Stimulated activated CD4-positive, alpha-beta T cell treated with anti-CD3 and anti-CD28 coated beads, Interleukin-1b, Interleukin-23, amount 100 ng/mL, for 24 hours (primary cell): ENCODE measurements at places on chromosomes 1 and 21.

GRCh38 chr1:18005238-18005637, 102.4 kb upstream of the IGSF21 start:
- no peak for DNase-seq

GRCh38 chr1:7426780-7427604, 344.1 kb upstream of the VAMP3 start:
- DNase-seq = no peak

- DNase-seq = no peak
Measured at GRCh38 chr1:80989455-80989854, 811.3 kb upstream of the ADGRL2 start.

DNA sequence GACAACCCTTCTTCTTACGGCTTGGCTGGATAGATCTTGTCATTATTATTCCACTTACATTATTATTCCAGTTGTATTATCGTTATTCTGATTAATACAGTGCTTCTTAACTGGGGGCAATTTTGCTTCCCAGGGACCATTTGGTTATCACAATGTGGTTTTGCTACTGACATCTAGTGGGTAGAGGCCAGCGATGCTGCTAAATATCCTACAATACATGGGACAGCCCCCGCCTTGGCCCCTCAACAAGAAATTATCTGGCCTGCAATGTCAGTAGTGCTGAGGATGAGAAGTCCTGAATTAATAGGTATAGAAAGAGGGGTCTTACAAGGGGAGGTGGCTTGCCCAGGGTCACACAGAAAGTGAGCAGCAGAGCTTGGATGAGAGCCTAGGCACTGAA, 105.6 kb downstream of the PTPRU start:
- no peak for DNase-seq

DNA sequence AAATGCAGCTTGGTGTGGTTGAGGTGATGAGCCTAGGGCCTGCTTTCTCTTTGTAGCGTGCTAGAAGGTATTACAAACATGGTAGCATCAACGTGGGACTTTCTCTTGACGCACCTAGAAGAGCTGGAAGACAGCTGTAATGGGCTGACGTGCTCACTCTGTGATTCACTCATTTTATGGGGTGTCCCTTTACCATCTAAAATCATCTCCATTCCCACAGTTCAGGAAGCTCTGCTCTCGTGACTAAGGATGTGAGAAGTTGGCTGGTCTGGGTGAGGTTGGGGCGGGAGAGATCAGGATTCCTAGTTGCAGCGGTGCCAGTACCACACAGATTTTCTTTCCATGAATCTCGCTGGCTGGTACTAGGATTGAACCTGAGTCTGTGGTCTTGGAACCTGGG, 4.2 kb downstream of the HTR6 start:
- DNase-seq = no peak

DNA sequence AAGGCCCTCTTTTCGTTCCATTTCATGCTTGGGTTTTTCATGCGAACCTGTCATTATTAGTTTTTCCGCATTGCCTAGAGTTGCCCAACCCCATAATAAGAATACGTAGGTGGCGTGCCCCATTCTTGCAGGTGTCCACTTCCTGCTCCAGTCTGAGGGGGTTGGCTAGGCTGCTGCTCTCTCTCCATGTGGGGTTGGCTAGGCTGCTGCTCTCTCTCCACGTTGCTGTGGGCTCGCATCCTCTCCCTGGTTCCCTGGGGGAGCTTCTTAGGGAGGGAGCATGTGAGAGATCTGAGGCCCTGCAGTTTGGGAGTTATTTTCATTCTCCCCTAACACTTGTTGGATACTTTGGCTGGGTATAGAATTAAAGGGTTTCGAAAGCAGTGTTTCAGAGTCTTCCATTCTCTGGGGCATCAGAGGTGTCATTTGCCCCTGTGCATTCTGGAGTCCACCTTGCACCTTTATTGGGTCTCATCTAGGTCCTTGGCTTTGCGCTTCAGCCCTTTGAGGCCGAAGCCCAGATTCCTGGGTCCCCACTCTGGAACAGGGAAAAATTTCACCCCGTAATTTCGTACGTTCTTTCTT, 8.6 kb downstream of the C1orf35 start:
- DNase-seq = no peak
